ENCODE measurements at places on chromosomes 7 and 10. TPM values are rescaled to one million over a fixed set of nuclear protein-coding genes. Genes with fewer than 3 reads are reported as not detected.

ZNF117 gene
- 20.3 TPM for total RNA-seq

VAX1 gene
- not detected for total RNA-seq

CFAP69 gene
- 73.8 TPM for total RNA-seq

CYP17A1 gene
- total RNA-seq, result 12.6 TPM

CFAP46 gene
- 8.3 TPM for total RNA-seq

TMEM140 gene
- total RNA-seq, result 33.1 TPM

PLAC9 gene
- 5.5 TPM for total RNA-seq

SPDYE9 gene
- not detected for total RNA-seq

HTR5A gene
- 0.59 TPM for total RNA-seq

TRIM74 gene
- total RNA-seq, result not detected

PPP1R17 gene
- total RNA-seq, result not detected

PIK3AP1 gene
- 13.6 TPM for total RNA-seq

FAM185A gene
- total RNA-seq, result 32.1 TPM

BTBD16 gene
- total RNA-seq, result not detected

FOXI2 gene
- total RNA-seq, result not detected

COL17A1 gene
- 2.8 TPM for total RNA-seq

BLNK gene
- 35.5 TPM for total RNA-seq

CPA1 gene
- not detected for total RNA-seq

ANKRD30A gene
- not detected for total RNA-seq

IFIT1B gene
- total RNA-seq, result not detected

LIPJ gene
- 2.3 TPM for total RNA-seq

SPDYE16 gene
- not detected for total RNA-seq

TMEM176A gene
- total RNA-seq, result 8.4 TPM

MALRD1 gene
- total RNA-seq, result 4.5 TPM

CRPPA gene
- total RNA-seq, result 2.9 TPM

PUS7 gene
- total RNA-seq, result 25.5 TPM

CUZD1 gene
- 0.81 TPM for total RNA-seq

CACNA2D1 gene
- 34.4 TPM for total RNA-seq

TMEM168 gene
- 30.3 TPM for total RNA-seq

CCDC146 gene
- total RNA-seq, result 35.9 TPM

INHBA gene
- total RNA-seq, result 1.6 TPM

TMED4 gene
- 519 TPM for total RNA-seq

DENND10 gene
- total RNA-seq, result 46.4 TPM

GHRHR gene
- not detected for total RNA-seq

OR2A1 gene
- total RNA-seq, result not detected

HOXA3 gene
- 2.0 TPM for total RNA-seq

RFC2 gene
- total RNA-seq, result 12.6 TPM

GALNT17 gene
- total RNA-seq, result 38.7 TPM

BBS9 gene
- total RNA-seq, result 59.2 TPM

SPDYE8 gene
- total RNA-seq, result not detected
